ENCODE measurements at places on chromosomes 2 and 18. TPM values are rescaled to one million over a fixed set of nuclear protein-coding genes. Genes with fewer than 3 reads are reported as not detected.
A peak's percentile ranks its signal among the peaks of the same experiment; 100 is the strongest.

GRCh38 chr2:86305915-86306254 is 31.5 kb downstream of the REEP1 start:
- DNase-seq, result no peak

DNA sequence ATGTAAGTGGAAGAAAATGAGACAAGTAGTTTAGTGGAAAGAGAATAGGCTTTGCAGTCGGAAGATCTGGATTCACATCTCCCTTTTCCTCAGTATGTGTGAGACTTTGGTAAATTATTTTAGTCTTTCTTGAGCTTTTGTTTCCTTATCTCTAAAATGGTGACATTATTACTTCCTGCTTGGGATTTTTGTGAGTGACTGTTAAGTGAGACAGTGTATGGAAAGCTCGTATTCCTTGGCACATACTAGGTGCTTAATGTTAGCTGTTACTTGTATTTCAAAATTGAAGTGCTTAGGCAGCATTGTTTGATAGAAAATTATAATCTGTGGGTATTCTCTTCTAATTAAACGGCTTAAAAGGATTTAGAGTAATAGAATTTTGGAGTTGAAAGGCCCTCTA is 2.0 kb downstream of the ZNF638 start:
- no peak for DNase-seq

GRCh38 chr18:57150828-57151227 is 3.9 kb downstream of the BOD1L2 start:
- DNase-seq, result no peak

The LGALSL gene
- 21.1 TPM for total RNA-seq

GRCh38 chr2:26696351-26696816 is 3.9 kb downstream of the KCNK3 start:
- peak; percentile 93 for DNase-seq

- no peak for DNase-seq
Observed at GRCh38 chr2:241760301-241760771, 16.3 kb upstream of the GAL3ST2 start.

DNA sequence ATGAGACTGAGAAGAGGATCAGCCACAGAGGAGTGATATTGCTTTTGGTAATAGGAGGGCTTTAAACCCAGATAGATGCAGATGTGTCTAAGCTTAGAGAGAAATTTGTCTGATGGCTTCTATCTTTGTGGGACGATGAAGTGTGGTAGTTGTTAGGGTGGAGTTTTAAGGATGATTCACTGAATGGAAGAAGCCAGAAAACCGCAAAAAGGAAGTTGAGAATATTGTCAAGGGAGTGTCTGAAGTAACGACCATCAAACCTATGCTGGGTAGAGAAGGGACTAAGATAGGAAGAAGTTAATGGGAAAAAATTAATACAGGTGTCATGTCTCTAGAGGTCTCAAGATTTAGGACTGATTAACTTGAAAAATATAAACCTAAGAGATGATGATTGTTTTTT is 195.6 kb upstream of the MC4R start:
- DNase-seq, result no peak

The MITD1 gene
- total RNA-seq, result 34.6 TPM

The CREG2 gene
- 1.1 TPM for total RNA-seq

The DNPEP gene
- total RNA-seq, result 59.9 TPM

GRCh38 chr18:78368726-78369125 is 610.9 kb upstream of the SALL3 start:
- DNase-seq, result no peak
